ENCODE measurements at places on chromosomes 5 and 9.

DNA sequence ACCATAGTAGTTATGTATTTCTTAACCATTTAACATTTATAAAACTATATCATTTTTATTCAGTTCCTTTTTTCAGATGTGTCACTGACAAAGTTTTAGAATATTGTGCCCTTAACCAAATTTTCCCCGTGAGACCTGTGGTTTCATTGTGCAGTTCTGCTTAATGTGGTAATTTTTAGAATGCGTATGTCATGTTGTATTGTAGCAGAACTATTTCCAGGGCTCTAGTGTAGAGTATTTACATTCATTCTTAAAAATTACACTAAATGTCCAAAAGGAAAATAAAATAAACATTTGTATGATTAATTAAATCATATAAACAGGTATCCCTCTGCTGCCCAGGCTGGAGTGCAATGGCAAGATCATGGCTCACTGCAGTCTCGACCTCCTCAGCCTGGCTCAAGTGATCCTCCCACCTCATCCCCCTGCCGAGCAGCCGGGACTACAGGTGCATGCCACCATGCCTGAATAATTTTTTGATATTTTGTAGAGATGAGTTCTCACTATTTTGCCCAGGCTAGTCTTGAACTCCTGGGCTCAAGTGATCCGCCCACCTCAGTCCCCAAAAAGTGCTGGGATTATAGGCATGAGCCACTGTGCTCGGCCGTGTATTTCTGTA, 15.4 kb downstream of the SERINC5 start:
- DNase-seq, result no peak

- no peak for DNase-seq
These were observed 7.3 kb upstream of the FCN1 start for GRCh38 chr9:134925011-134925511.

DNA sequence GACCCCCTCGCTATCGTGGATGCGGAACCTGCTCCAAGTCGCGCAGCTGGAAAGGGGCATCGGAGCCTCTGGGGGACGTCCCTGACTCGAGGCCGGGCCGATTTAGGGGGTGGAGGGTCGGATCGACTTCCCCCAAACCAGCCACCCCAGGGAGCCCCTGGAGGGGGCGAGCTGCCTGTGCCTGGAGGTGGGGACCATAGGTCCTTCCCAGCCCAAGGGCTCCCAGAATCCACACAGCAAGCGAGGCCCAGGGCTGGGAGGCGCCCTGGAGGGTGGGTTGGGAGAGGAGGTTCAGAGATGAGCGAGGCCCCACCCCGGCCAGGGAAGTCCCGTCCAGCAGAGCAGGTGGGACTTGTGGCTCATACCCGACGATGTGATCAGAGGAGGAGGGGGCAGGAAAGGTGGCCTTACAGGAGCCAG, 147.6 kb downstream of the GAPVD1 start:
- DNase-seq, result peak; percentile 40

- DNase-seq, result peak; percentile 81
These were observed 704 bp downstream of the SUSD1 start for GRCh38 chr9:112174222-112174964.

GRCh38 chr5:112931473-112931872, 9.4 kb upstream of the REEP5 start:
- DNase-seq, result no peak

GRCh38 chr9:122387536-122387935, 16.7 kb downstream of the PTGS1 start:
- no peak for DNase-seq

DNA sequence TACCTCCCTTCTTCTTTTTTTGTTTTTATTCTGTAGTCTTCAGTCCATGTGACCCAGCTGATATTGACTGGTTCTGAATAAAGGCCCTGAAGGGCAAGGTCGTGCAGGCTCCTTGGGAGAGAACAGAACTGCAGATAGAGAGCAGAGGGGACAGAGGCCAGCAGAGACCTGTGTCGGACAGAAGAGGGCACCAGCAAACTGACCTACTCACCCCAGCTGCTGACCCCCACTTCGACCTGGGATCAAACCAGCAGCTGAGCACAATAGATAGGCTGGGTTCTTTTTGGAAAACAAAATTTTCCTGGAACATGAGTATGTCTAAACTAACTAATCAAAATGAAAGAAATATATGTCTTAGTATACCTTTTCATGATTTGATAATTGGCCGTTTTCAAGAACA, 695.1 kb downstream of the NR2F1-AS1 start:
- DNase-seq, result no peak

GRCh38 chr9:68781928-68782327, 76.9 kb downstream of the PIP5K1B start:
- no peak for DNase-seq

Measured in HAP-1 (cell line).